ENCODE measurements at places on chromosomes 5 and 9.
A peak's percentile ranks its signal among the peaks of the same experiment; 100 is the strongest.

DNA sequence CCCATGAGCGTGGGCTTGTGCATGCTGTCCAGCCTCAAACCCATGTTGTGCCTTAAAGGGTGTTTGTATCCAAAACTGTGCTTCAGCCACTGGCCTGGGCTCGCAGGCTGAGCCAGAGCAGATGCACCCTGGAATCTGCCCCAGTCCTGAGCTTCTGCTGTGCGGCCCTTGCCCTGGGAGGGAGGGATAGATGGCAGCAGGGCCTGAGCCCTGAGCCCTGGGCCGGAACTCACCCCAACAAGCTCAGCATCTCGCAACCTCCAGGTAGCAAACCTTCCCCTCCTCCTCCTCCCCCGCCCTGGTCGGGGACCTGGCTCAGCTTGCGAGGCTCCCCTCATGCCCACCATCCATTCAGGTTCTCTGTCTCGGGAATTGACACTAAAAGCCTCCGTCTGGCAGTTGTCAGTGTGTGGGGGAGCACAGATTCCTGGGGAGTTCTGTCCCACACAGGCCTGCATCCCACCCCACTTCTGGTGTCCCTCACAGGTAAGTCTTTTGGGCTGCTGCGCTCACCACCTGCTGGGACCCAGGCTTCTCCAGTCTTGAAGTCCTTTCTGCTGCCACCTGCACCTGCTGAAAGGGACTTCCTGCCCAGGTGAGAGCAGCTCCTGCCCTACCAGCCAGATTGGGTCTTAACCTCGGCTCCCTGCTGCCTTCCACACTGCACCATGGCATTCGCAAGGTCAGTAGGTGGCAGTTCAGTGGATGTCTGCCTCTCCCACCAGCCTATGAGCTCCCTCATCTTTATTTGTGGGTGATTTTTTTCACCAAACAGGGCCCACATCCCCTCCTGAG lies 55.2 kb upstream of the OLFM1 start:
- DNase-seq = no peak

DNA sequence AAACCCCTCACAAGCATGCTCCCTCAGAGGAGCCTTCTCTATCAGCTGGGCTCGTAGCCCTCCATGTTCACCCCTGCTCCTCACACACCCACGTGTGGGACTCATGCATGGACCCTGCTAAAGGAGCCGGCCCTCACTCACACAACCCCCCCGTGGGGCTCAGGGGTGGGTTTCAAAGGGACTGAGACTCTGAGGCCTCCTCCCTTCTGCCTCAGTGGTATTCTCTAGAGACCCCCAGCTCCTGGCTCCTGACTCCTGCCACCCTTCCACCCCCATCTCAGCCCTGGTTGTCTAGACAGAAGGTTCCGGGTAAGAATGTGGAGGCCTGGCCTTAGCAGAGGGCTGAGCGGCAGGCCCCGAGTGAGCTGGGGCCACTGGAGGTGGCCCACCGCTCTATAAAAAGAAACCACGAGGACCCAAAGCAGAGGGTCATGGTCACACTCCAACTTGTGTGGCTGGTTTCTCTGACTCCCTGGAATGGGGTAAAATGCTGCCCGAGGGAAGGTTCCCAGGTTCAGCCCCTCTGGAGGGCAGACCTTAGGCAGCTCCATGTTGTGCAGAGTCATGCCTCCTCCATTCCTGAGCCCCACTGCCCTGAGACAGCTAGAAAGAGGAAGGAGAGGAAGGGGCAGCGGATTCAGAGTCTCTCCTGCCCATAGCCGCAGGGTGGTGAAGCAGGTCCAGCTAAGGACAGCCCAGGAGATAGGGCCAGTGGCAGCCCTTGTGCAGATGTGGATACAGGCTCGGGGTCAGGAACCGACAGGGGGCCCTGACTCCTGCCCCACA lies 10.8 kb downstream of the SEPTIN8 start:
- DNase-seq = no peak

DNA sequence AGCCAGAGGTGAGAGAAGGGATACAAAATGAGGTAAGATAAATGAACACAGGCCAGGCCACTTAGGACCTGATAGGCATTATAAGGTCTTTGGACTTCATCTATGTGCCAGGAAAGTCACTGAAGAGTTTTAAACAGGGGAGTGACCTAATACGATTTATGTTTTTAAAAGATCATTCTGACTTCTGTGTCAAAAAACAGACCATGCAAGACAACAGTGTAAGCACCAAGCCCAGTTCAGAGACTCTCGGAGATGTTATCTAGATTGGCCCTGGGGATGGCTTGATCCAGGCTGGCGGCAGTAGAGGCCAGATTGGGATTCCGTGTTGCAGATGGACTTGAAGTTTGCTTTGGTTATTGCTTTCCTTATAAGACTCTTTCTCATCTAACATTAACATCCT lies 43.0 kb upstream of the DPYSL3 start:
- DNase-seq = no peak

GRCh38 chr9:122376796-122377195 lies 6.0 kb downstream of the PTGS1 start:
- DNase-seq = no peak

GRCh38 chr9:120394058-120394669 lies 185.8 kb downstream of the CDK5RAP2 start:
- no peak for DNase-seq

- no peak for DNase-seq
These were observed 472.8 kb downstream of the PSAT1 start for GRCh38 chr9:78769690-78770089.

DNA sequence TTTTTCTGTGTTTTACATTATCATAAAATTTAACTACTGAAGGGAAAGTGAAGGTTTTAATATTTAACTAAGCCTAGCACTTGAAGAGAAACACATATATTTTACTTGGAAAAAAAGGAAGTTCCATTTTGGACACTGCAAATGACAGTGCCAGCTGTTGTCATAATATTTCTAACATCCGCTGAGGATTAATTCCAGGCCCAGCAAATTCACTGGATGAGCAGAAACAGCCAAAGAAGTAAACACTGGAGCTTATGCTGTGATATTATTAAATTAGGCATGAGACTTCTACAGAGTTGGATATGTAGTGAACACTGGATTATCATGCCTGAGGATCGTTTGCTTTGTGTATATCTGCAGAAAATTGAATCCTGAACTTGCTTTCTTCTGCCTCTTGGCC lies 67.6 kb downstream of the GHR start:
- no peak for DNase-seq

GRCh38 chr9:75088646-75089372 lies 495 bp downstream of the OSTF1 start:
- DNase-seq = peak; percentile 26

DNA sequence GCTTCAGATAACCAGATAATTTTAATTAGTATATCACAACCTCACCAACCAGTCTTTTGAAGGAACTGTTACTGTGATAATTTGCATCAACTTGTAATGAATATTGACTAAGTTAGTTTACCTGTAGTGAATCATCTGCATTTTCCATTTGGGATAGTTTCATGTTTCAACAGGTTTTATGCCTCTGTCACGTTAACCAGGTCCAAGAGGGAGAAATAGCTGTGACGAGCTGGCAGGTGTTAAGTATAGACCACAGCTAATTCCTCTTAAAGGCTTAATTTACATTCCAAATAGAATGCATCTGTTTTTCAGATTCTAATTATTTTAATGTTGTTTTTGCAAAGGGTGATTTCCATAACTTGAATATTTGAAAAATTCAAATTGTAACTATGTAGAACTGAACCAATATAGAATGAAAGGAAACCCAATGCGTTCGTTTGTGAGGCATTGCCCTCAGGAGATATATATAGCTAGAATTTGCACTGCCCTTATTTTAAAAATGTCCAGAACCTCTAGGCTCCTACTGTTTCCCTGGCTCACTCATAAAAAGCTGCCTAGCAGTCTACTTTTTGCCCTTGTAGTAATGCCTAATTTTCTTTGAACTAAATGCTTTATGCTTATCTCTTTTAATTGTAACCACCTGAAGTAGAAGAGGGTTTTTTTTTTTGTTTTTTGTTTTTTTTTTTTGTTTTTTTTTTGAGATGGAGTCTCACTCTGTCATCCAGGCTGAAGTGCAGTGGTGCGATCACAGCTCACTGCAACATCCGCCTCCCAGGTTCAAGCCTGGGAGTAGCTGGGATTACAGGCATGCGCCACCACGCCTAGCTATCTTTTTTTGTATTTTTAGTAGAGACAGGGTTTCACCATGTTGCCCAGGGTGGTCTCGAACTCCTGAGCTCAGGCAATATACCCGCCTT lies 270.5 kb downstream of the SMARCA2 start:
- no peak for DNase-seq

DNA sequence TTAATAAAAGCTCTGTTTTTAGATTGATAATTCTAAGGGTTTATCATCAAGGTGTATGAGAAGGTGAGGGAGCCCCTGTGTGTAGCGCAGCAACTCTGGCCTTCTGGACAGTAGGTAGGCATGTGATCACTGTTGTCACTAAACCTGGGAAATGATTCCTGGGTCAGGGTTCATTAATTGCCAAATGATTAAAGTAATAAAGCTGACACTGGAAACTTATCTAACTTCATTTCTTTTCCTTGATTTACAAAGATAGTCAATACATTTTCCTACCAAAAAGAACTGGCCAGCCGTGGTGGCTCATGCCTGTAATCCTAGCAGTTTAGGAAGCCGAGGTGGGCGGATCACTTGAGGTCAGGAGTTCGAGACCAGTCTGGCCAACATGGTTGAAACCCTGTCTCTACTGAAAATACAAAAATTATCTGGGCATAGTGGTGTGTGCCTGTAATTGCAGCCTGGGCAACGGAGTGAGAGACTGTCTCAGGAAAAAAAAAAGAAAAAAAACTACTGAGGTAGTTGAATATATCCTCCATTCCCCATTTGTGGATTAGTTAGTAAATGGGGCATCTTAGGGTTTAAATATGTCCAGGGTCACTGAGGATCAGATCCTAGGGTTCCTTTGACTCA lies 2.4 kb downstream of the EHMT1 start:
- no peak for DNase-seq

GRCh38 chr5:123150089-123150488 lies 61.0 kb downstream of the PRDM6 start:
- DNase-seq = no peak

- DNase-seq = no peak
These were observed 66.1 kb upstream of the STK32A start for GRCh38 chr5:147168578-147169327.

GRCh38 chr5:162221910-162222309 lies 154.3 kb downstream of the GABRG2 start:
- no peak for DNase-seq

GRCh38 chr9:93826209-93826608 lies 128.9 kb downstream of the BARX1 start:
- no peak for DNase-seq

DNA sequence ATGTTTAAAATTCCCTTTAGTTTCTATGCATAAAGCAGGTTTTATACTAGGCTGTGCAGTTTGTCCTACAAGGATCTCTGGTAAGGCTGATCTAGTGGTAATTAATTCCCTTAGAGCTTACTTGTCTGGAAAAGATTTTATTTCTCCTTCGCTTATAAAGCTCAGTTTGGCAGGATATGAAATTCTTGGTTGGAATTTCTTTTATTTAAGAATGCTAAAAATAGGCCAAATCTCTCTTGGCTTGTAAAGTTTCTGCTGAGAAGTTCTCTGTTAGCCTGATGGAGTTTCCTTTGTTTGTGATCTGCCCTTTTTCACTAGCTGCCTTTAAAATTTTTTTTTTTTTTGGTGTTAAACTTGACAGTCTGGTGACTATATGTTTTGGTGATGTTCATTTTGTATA lies 237.1 kb upstream of the TLE4 start:
- DNase-seq = no peak

GRCh38 chr5:150625831-150626746 lies 14.4 kb upstream of the SYNPO start:
- no peak for DNase-seq

DNA sequence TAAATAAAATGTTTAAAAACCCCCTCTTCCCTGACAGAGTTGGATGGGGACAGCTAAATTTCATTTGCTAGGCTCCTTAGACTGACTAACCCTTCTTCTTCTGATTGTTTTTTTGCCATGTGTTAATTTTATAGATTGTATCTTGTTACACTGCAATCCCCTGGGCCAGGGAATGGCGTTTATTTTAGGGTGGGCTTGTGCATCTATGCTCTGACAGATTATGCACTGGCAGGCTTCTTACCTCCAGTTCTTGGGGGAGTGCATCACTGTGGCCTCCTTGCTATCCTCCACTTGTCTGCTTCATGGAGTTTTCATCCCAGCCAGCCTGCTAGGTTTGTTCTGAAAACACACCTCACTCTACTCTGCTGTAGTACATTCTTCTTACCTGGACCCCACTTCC lies 159.8 kb downstream of the DROSHA start:
- no peak for DNase-seq

GRCh38 chr9:125235804-125236519 lies 5.2 kb downstream of the HSPA5 start:
- no peak for DNase-seq

- peak; percentile 70 for DNase-seq
These were observed 32.0 kb upstream of the GRPEL2 start for GRCh38 chr5:149313151-149313841.

- DNase-seq = no peak
These were observed 147.8 kb downstream of the RXRA start for GRCh38 chr9:134474055-134474370.

- DNase-seq = no peak
These were observed 81.3 kb downstream of the ST8SIA4 start for GRCh38 chr5:100821751-100822150.

DNA sequence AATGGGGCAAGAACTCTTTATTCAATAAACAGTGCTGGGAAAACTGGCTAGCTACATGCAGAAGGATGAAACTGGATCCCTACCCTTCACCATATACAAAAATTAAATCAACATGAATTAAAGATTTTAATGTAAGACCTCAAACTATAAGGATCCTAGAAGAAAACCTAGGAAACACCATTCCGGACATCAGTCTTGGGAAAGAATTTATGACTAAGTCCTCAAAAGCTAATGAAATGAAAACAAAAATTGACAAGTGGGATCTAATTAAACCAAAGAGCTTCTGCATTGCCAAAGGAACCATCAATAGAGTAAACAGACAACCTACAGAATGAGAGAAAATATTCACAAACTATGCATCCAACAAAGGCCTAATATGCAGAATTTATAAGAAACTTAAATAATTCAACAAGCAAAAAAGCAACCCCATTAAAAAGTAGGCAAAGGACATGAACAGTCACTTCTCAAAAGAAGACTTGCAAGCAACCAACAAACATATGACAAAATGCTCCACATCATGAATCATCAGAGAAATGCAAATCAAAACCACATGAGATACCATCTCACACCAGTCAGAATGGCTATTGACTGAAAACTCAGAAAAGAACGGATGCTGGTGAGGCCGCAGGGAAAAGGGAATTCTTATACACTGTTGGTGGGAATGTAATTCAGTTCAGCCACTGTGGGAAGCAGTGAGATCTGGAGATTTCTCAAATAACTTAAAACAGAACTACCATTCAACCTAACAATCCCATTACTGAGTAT lies 104.3 kb upstream of the MAP3K1 start:
- no peak for DNase-seq

DNA sequence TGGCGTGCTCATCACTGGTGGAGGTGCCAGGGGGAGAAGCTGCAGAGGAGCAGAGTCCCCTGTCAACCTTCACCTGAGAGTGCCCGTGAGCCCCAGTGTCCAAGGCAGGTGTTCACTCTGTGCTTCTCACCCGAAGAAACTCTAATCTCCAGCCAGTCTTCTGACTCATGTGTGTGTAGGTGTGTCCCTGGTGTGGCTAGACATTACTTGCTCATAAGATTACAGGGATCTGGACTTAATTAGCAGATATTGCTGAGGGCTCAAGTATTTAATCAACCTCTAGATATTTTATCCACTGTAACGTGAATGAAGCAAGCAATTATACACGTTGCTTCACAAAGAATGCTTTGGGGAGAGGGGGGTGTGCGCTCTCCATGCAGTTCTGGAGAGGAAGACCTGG lies 72.5 kb downstream of the MED10 start:
- no peak for DNase-seq

Data from SHP77 (cell line).